NCI-H187 treated with DMSO at 0.1 percent for 48 hours (cell line): ENCODE measurements at places on chromosomes 2 and 18.

DNA sequence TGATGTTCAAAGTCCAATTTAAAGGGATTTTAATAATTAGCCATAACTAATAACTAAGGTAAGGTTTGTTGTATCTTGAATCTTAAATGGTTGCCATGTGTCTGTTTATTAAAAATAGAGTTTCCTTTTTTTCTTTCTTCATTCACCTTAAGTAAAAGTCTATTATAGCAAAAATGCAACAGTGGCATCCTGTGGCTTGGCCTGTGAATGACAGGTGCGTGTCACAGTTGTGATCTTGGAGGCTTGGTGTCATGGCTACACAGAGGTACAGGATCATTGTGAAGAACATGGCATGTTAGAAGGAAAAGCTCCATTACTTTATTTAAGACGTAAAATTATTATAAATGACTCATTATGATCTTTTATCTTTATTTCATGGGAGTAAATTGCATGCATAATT lies 246.1 kb downstream of the BCL2 start:
- DNase-seq: no peak

DNA sequence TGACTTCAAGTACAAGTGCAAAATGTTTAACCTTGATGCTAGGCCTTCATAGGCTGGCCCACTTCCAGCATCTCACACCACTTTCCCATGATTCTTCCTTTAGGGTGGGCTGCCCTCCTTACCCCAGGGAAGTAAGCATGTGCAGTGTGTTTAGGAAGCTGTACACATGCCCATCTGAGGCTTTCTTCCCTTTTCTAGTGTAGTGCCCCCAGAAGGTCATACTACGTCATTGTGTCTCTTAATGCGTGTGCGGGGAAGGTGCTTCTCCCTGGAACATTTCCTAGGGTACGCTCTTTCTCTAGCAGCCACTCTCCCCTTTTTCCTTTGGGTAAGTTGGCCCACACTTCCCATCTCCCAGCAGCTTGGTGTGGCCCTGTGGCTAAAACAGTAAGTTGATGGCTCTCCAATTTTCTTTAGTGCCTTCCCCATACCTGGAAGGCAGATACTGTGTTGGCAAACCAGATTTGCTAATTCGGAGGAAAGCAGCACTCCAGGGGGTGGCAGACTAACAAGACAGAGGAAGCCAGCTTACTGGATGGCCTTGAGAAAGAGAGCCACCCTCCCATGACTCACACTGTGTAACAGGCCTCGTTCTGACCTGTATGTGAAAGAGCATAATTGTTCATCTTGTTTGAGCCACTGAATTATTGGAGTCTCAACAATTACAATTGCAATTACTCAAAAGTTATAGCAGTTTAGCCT lies 1.1 kb upstream of the SULT6B1 start:
- no peak for DNase-seq

DNA sequence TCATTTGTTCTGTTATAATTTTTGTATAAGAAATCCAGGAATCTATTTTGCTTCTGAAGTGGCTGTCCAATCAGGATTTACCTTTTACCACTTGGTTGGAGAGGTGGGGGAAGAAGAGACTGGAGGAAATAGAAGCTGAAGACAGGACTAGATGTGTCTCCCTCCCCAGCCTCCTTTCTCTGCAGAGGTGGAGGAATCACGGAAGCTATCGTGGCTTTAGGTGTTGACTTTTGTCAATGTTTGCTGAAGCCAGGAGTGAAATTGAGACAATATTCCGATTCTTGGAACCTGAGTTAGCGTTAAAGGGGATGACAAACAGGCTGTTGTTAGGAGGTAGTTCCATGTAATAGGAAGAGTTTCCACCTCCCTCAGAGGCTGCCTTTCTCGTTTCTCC lies 43.5 kb downstream of the PDCL3 start:
- no peak for DNase-seq

DNA sequence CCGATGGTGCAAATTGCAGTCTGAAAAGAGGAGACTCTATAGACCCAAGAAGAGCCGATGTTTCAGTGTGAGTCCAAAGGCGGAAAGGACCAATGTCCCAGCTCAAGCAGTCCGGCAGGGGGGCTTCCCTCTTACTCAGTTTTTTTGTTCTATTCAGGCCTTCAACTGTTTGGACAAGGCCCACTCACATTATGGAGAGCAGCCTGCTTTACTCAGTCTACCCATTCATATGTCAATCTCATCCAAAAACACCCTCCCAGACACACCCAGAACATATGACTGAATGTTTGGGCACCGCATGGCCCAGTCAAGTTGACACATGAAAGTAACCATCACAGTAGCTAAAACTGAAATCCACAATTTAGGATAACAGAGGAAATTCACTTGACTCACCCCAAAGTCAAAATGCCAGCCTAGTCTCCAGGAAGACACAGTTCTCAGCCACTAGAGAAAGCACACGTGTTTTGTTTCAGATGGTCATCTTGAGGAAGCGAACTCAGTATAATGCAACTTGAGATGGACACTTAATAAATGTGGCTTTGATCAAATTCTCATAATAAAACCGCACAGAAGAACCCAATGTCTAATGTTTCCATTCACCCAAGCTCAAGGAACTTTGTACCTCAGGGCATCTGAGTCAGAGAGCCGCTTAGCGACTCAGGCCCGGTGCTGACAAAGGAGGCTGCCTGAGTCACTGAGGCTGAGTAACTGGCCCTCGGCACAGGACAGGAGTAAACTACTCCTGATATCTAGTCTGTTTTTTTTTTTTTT lies 2.4 kb downstream of the FHL2 start:
- DNase-seq: no peak

DNA sequence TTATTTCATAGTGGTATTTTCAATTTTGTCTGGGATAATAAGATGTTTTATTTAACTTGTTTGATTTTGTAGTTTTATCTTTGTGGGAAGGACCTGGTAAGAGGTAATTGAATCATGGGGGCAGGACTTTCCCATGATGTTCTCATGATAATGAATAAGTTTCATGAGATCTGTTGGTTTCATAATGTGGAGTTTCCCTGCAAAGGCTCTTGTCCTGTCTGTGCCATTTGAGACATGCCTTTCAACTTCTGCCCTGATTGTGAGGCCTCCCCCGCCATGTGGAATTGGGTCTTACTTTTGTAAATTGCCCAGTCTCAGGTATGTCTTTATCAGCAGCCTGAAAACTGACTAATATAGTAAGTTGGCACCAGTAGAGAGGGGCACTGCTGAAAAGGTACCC lies 77.8 kb upstream of the ARHGAP15 start:
- no peak for DNase-seq

GRCh38 chr2:43199492-43200488 lies 26.6 kb downstream of the ZFP36L2 start:
- no peak for DNase-seq

- no peak for DNase-seq
Measured at GRCh38 chr2:201156640-201157039, 26.3 kb upstream of the CASP10 start.

DNA sequence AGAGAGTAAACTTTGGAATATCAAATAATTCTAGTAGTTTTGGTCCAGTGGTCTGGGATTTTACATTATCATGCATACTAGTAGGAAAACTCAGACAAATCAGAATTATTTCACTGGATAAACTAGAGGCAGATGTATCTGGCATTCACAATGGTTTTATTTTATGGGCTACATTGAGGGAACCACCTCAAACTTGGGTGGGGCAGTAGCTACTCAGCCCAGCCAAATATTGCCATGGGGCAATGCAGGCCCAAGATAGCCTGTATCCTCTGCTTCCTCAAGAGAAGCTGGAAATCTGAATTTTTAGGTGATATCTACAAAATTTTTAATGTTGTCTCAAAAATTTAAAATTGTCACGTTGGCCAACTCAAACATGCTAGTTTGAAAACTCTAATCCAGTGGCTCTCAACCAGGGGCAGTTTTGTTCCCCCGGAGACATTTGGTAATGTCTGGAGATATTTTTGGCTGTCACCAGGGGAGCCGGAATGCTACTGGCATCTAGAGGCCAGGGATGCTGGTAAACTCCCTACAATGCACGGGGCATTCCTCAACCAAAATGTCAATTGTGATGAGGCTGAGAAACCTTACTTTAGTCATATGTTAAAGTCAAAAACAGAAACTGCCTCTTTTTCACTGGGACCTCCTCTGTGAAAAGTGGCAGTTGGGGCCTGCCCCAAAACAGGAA lies 172.8 kb upstream of the SPRED2 start:
- no peak for DNase-seq

DNA sequence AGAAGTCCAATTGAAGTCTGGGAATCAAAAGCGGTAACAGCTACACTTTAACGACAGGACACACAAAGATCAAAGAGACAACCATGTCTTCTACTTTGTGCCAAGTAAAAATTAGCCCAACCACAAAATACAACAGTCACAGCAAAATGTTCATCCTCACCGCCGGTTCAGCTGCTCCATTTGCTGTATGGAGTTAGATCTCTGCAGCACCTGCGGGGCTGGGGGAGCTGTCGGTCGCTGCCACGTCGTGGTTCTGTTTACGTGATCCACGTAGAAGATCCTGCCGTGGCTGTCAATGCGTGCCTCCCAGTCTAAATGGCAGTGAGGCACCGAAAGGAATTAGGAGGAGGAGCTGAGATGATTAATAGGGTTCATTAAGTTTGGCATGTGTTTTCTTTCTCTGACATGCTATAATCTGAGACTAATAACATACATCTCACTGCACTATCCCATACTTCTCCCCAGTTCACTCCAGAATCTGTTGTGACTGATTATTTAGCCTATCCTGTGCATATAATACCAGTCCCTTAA lies 136.5 kb upstream of the STK17B start:
- no peak for DNase-seq

DNA sequence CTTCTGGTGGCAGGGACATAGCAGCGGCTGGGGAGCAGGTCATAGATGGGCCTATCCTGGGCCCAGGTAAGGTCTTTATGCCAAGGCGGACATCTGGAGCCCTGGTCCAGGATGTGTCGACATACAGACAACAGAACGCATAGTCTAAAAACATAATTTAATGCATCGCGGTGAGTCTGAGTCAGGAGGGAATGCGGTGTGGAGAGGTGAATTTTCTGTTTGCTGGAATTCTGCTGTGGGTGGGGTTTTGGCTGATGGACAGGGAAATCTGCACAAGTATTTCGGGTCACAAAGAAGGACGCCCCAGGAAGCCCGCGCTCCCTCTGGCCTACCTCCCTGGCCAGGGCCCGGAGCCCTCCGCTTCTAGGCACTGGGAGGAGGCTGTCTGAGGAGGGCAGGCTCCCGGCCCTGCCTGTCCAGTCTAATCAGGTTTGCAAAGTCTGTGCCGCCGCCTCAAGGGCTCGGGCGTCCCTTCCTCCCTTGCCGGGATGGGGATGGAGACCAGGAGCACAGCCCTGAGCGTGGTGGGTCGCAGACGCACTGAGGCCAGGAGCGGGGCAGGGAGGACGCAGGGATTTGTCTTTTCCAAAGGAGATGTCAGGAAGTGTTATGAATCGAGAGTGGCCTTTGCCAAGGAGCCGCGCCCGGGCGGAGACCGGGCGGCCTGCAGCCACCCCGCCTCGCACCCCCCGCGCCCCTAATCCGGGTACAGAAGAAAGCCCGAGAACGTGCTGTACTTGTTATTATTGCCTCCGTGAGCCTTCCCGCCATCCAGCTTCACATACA lies 2.3 kb downstream of the C1QL2 start:
- DNase-seq: no peak

DNA sequence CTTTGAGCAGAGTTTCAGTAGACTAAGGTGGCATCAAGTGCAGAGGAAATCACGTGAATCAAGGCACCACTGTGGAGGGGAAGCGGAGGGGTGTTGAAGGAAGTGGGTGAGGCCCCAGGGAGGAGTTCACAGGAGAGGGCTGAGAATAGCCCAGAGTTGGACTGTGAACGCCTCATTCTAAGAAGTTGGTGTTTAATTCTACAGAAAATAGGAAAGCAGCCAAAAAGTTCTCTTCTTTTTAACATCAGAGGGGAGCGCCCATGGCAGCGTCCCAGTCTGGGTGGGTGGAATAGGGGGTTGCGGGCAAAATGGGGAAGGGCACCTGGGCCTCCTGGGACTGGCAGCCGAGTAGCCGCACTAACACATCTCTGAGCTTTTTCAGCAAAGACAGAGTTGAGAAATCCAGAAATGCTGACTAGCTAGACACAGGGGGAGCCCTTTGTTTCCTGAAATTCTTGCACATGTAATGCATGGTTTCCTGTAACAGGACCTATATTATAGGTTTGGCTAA lies 97.0 kb downstream of the NEB start:
- no peak for DNase-seq

- no peak for DNase-seq
Measured at GRCh38 chr18:47283476-47283875, 32.0 kb upstream of the SKOR2 start.

GRCh38 chr2:205441524-205441923 lies 240.8 kb upstream of the NRP2 start:
- DNase-seq: no peak

- no peak for DNase-seq
Measured at GRCh38 chr18:69208545-69208944, 192.1 kb upstream of the DOK6 start.

GRCh38 chr2:105299290-105299689 lies 30.2 kb downstream of the TGFBRAP1 start:
- DNase-seq: no peak

DNA sequence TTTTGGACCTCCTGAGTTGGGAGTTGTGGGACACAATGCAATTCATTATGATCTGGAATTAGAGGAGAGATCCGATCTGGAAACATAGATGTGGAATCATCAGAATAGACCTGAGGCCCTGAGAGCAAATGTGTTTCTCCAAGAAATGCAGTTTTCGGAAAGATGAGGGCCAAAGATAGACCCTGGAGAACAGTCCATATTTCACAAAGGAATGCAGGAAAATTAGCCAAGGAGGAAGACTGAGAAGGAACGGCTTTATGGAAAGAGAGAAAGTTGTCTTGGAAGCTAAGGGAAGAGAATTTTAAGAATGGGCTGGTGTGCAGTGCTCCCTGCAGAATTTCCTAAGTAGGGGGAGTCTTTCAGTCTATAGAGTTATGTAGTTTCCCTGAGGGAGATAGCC lies 11.1 kb upstream of the ZNF532 start:
- no peak for DNase-seq

GRCh38 chr2:2806711-2807110 lies 475.6 kb upstream of the MYT1L start:
- DNase-seq: no peak

GRCh38 chr2:208254871-208255556 lies at the start of gene IDH1:
IDH1 (minus strand) TSS chr2:208255071; CDS start chr2:208251551, 3,520 bp downstream.
- DNase-seq: no peak

DNA sequence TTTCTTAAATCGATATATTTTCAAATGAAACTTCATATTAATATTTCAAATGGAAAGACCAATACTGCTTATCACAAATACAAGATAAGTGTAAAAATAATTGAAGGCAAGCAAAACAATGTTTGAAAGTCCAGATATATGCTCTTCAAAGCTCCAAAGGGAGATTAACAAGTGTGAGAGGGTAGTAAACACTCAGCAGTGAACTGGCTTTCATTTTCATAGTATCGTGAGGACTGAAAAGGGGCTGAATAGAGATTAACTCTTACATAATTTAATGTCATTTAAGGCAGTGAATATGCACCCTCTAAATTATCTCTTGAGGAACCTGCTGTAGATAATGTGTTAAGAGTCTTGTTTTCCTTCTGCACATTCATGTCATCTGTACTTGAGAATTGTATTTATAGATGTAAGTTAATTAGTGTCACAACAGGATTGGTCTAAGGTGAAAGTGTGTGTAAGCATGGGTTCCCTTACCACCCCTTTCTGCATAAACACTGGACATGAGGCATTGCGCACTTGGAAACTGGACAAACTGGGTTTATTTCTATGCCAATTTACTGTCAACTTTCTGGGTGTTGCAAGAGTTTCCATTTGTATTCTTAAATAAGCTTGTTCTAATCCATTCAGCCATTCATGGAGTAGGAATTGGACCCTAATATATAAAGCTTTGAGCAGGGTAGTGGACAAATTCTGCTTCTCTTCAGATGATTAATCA lies 76.7 kb upstream of the SESTD1 start:
- DNase-seq: no peak

- no peak for DNase-seq
Measured at GRCh38 chr18:54812885-54813284, 15.4 kb upstream of the RAB27B start.
